GOT3 (cell line): ENCODE measurements at places on chromosomes 1 and 21.

DNA sequence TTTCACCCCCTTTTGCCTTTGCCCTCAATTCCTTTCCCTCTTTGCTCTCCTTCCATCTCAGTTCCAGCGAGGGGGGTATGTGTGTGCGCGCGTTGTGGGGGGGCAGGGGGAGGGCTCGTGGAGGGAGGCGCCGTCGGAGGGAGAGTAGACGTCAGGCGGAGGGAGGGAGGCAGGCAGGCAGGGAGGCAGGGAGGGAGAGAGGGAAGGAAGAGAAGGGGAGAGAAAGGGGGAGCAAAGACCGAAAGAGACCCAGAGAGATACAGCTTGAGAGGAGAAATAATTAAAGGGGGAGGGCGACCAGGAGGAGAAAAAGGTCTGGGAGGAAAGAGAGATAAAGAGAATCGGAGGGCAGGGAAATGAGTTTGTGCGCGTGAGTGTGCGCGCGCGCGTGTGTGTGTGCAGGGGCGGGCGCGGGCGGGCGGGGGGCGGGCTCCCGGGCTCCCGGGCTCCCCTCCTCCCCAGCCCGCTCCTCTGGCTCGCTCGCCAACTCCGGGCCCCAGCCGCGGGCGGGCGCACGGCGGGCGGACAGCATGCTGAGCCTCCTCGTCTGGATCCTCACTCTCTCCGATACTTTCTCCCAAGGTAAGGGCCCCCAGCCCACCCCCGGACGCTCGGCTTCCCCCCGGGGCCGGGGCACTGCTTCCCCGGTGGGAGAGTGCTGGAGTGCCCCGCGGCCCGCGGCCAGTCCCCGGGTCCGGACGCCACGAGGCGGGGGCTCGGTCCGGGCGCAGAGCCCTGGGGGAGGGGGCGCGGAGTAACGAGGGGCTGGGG, at the start of gene KIRREL1:
Gene KIRREL1, plus strand, starts transcription at position 499 of the 771 bp plus-strand sequence. Its CDS starts 32 bp downstream, at position 531.
- no peak for DNase-seq

- no peak for DNase-seq
Measured at GRCh38 chr21:15004721-15005370, 60.0 kb downstream of the NRIP1 start.

DNA sequence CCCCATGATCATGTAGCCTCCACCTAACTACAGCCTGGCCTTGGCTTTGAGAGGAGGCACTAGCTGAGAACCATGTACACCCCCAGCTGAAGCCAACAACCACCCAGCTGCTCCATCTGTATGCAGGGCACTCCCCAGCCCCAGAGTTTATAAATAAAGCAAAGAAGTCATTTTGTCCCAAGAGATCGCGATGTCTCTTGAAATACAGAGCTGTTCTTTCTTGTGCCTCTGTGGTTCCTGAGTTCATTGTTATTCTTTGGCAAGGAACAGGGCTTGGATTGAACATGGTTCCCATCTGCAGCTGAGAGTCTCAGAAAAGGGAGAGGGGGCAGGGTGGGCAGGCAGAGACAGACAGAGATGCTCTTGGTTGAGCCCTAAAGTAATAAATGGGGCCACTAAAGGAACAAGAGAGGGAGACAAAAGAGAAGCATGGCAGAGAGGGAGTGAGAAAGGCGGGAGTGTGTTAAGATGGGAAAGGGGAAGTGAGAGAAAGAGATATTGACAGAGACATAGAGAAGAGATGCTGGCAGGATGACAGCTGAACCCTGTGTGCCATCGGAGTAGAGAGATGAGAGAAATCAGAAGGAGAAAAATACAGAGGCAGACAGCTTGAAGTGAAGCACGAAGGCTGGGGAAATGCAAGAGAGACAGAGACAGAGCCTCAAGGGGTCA, 63.3 kb downstream of the TNR start:
- DNase-seq, result no peak

DNA sequence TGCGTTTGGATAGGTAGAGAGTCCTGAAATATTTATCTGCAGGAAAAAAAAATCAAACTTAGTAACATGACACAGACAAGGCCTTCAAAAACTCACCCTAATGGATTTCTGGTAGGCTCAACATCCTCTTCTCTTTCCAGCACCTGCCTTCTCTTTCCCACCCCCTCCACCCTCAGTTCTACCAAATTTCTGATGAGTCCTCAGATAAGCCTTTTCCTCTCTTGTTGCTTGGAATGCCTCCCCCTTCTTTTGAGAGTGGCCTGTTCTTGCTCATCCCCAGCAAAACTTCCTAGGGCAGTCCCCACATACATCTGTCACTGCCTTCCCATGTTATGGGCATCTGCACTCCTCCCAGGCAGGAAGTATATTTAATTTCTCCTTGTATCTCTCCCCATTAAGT, 7.6 kb upstream of the LBR start:
- no peak for DNase-seq

GRCh38 chr1:93605026-93605568, 76.5 kb downstream of the BCAR3 start:
- DNase-seq, result no peak

- no peak for DNase-seq
Measured at GRCh38 chr21:14718951-14719350, 172.8 kb upstream of the SAMSN1 start.

- DNase-seq, result no peak
Measured at GRCh38 chr1:200073286-200073637, 45.8 kb downstream of the NR5A2 start.

DNA sequence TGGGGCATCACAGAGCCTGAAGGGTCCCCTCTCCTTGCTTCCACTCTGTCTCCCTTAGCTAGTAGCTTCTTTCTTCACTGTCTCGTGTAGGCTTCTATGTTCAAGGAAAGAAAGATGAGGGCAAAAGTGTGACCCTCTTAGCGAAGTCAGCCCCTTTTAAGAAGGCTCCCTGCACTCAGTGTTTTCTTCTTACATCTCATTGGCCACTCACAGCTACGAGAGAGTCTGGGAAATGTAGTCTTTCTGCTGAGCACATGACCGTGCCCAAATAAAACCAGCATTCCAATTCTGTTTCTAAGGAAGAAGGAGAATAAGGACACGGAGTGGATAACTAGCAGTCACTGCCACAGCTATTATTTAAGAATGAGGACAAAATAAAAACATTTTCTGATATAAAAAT, 104.9 kb upstream of the TNR start:
- no peak for DNase-seq

- DNase-seq, result no peak
Measured at GRCh38 chr1:200302192-200302920, 107.5 kb downstream of the ZNF281 start.

GRCh38 chr1:240500647-240501046, 111.3 kb downstream of the GREM2 start:
- no peak for DNase-seq
